ENCODE measurements at places on chromosomes 4 and X.

- no peak for DNase-seq
Measured at GRCh38 chr4:173534434-173534833, 4.4 kb upstream of the HAND2 start.

GRCh38 chr4:4937926-4938325 is 78.5 kb downstream of the MSX1 start:
- DNase-seq, result no peak

DNA sequence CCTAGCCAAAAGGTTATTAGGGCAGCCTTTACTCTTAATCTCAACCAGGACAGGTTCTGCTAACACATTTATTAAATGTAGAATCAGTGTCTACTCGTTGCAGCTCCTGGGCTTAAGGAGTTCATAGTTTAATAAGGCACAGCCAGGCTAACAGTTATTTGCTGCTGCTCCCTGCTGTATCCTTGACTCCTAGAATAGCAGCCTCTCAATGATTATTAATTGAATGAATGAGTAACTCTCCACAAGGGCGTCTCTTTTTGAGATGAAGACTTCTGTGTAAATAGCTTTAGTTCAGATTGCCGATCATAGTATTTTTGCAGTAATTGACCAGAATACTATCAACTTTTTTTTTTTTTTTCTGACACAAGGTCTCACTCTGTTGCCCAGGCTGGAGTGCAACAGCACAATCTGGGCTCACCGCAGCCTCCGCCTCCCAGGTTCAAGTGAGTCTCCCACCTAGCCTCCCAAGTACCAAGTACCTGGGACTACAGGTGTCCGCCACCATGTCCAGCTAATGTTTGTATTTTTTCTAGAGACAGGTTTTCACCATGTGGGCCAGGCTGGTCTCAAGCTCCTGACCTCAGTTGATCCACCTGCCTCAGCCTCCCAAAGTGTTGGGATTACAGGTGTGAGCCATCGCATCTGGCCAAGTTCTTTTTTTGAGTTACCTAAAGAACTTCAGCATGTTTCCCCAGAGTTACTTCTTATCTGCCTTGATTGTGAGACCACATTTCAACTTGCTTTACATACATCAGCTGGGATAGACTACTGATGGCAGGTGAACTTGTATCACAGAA is 2.9 kb downstream of the UGDH start:
- no peak for DNase-seq

GRCh38 chrX:36867143-36867542 is 141.0 kb upstream of the FAM47C start:
- no peak for DNase-seq

DNA sequence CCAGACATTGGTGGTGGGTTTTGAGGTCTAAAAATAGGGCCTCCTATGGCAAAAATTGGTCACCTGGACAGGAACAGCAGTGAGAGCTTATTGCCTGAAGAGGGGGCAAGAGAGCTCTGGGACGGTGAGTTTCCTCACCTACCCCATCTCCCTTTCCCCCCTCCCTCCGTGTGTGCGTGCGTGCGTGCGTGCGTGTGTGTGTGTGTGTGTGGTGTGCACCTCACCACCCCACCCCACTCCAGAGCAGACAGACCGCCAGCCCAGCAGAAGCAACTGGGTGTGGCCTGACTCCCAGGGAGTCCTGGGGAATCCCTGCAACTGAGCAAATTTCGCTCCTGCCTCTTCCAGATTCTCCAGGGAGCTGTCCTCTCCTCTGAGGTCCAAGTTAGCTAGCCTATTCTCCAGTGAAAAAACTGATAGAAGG is 44.7 kb downstream of the PRPS1 start:
- DNase-seq, result no peak

- no peak for DNase-seq
Measured at GRCh38 chr4:68272380-68272779, 26.9 kb upstream of the TMPRSS11B start.

- no peak for DNase-seq
Measured at GRCh38 chrX:148310426-148311165, 189.8 kb upstream of the AFF2 start.

GRCh38 chr4:105192474-105192873 is 45.8 kb downstream of the TET2 start:
- DNase-seq, result no peak

DNA sequence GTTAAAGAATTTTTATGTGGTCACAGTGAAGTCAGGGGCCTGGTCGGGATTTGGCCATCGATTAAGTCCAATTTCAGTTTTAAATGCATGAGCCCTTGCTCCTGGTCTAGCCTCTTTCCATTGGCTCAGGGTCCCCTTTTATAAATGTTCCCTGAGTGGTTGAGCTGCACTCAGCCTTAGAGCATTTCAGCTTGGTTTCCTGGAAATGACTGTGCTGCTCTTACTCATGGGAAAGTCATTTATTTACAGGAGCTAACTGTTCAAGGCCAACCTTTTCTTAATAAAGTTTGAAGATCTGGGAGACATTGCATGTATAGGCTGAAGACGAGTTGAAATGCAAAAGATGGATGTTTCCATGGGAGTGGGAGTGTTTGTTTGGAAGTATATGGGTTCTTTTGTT is 98.8 kb upstream of the CLNK start:
- DNase-seq, result no peak

DNA sequence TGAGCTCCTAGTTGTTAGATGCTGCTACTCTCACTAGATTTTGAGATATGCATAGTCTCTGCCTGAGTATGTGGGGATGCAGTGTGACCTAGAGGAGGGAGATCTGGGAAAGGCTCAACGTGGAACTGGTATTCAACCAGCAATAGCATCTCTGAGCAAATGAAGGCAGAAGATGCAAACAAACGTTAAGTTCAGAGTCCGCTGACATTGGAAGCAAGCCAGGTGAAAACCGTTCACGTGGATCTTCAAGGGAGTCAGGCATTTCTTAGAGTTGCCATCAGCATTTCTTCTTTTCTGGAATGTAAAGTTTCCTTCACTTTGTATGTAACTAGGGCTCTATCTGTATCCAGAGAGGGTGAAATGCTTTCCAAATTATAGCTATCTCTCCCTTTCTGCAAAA is 59.9 kb downstream of the C4orf51 start:
- DNase-seq, result no peak

GRCh38 chrX:30900227-30900626 is 11.2 kb upstream of the TAB3 start:
- DNase-seq, result no peak

DNA sequence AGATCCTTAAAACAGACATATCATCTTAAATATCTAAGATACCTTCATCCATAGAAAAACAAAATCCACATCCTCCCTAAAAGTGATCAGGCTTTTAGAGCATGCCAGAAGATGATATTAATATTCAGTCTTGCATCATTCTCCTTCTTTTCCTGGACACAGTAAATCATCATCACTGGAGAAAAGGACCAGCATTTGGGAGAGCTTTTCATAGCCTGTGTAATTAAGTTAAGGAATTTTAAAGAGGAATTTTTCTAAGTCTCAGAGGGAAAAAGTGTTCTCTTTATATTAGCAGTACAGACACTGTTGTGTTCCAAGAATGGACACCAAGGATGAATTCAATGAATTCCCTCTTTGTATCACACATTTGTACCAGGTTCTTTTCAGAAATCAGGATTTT is 696 bp downstream of the SCRG1 start:
- DNase-seq, result no peak

GRCh38 chrX:109684136-109684535 is 48.9 kb downstream of the ACSL4 start:
- no peak for DNase-seq

DNA sequence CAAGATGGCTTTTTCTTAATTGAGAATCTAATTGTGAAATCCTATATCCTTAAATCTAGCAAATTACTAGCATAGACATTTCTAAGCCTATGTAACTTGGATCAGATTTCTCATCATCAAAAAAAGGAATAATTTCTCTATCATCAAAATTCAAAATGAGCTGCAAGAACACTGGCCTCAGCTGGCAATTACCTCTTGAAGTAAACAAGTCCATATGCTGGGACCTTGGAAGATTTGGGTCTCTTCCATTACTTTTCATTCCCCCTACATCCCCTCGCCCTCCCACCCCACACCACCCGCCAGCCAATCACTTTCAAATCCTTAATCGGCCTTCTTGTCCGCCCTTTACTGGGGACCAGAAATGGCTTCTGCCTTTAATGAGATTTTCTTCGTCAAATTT is 23.3 kb upstream of the MBTPS2 start:
- DNase-seq, result no peak

DNA sequence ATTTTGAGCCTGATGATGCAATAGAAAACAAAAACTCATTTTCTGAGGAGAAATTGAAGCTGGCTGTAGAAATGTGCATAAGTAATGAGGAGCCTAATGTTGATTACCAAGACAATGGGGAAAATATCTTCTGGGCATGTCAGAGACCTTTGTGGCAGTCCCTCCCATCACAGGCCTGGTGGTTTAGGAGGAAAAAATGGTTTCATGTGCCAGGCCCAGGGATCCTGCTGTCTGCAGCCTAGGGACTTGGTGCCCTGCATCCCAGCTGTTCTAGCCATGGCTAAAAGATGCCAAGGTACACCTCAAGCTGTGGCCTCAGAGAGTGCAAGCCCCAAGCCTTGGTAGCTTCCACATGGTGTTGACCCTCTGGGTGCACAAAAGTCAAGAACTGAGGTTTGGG is 128.7 kb upstream of the ARHGEF9 start:
- DNase-seq, result no peak

GRCh38 chr4:114161809-114162208 is 182.4 kb upstream of the ARSJ start:
- no peak for DNase-seq

- no peak for DNase-seq
Measured at GRCh38 chr4:118787844-118788380, 48.0 kb downstream of the SEC24D start.

- DNase-seq, result no peak
Measured at GRCh38 chr4:173642509-173642908, 112.5 kb upstream of the HAND2 start.

GRCh38 chrX:132375941-132376340 is 112.9 kb downstream of the MBNL3 start:
- no peak for DNase-seq
